ENCODE measurements at places on chromosomes 6 and 20. TPM values are rescaled to one million over a fixed set of nuclear protein-coding genes. Genes with fewer than 3 reads are reported as not detected.

POFUT1 gene
- 42.4 TPM for total RNA-seq

CMTR1 gene
- total RNA-seq = 39.1 TPM

TMEM151B gene
- not detected for total RNA-seq

DNA sequence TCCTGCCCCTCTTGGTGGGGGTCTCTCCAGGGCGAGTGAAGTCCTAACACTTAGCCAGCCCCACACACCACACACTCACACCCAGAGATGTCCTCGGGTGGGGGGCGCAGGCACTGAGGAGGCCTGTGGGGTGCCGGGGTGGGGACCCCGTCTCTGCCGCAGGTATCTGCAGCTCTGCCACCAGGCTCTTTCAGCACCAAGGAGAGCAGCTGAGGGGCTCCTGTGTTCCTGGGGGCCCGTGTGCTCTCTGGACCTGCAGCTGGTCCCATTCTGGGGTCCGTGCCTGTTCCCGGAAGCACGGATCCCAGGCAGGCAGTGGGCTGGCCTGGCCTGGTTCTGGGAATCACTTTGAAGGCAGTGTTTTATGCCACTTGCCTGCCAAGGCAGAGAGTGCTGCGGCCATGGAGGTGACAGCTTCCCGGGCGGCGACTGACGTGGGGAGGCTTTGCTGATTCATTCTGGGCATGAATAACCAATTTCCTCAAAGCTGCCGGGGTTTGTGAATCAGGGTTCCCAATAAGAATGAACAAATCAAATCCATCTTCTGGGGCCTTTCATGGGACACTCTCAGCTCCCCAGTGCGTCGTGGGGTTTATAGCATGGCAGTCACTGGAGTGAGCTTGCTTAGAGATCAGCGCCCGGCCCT, 54.4 kb upstream of the SLCO4A1 start:
- no peak for DNase-seq

DNA sequence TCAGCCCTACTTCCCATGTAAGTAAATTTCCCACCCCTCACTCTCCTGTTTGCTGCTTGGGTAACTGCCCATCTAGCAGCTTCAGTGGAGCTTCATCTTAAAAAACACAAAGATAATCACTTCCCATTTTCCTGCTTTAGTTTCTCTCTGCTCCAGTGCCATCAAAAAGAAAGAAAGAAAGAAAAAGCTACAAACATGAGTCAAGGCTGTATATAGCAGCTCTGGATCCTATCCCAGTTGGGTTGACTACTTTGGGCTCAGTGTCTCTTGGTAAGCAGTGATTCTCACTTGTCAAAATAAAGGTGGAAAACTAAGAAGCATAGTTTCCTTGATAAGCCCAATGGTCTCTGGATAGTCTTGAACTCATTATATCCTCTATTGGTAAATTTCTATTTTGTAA, 48.7 kb upstream of the SRPK1 start:
- DNase-seq = no peak

DNA sequence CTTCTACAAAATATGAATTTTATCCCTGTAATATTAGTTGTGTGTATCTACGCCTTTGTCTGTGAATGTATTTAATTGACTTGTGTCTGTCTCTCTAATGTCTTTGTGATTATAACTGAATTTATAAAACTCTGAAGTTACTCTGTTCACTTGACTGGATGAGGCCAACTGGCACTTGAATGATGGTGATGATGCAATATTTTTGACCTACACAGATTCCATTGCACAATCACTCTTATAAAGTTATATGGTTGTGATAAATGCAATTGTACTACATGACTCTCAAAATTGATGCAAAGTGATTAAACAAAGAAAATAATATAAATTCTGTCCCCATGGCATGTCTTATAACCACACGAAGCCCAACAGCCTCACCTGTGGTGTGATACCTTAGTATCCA, 287.3 kb upstream of the PLN start:
- no peak for DNase-seq

DNA sequence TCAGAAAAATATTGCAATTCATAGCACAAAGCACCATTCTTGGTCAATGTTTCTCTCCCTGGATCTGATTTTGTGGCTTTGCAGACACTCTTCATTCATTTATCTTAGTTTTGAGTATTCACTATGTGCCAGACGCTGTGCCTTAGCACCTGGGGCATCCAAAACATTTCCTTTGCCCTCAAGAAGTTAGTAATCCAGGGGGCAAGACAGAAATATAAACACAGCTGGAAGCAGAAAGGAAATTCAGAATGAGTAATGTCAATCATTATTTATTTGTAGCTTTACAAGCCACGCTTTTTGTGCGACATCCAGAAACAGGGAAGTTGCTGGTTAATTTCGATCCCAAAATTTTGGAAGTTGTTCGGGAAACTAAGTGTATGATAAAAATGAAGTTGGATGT, 71.4 kb downstream of the DNAH8 start:
- DNase-seq = no peak

- peak; percentile 53 for DNase-seq
Measured at GRCh38 chr20:51220293-51220706, 197.4 kb upstream of the KCNG1 start.

DNA sequence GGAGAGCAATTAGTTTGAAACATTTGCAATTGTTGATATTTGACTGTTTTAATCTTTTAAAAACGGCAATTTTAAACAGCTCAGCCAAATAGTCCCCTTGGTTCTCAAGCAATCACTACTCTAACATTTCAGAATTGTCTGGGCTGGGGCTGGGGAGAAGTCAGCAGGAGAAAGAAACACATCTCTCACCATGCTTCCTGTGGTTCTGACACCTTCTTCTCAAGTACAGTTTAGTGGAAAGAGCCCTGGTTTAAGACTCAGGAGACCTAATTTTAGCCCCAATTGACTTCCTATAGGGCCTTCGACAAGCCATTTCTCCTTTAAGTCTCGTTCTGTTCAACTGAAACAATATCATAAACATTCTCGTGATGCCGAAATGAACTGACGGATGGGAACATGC, 168.4 kb upstream of the CDYL start:
- no peak for DNase-seq

GRCh38 chr6:153131037-153131981, at the start of gene RGS17:
RGS17 (minus strand) TSS chr6:153131282; CDS start chr6:153044018, 87,264 bp downstream.
- DNase-seq = peak; percentile 26

DNA sequence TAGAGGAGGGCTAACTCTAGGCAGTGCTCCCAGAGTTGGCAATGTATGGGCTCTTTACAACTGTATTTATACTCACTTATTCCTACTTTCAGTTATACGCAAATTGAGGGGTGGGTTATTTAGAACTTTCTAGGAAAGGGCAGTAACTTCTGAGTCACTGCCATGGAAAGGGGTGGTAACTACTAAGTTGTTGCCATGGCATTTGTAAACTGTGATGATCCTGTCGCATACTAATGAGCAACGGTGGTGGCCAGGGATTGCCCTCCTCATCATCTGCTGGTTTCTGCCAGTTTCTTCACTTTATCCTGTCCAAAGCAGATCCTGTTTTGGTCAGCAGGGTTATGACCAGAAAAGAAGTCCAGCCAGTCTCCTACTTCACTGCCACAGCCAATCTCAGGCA, 95.5 kb upstream of the PTPRT start:
- no peak for DNase-seq

- DNase-seq = peak; percentile 86
Measured at GRCh38 chr6:12008366-12009179, 3.5 kb upstream of the HIVEP1 start.

GRCh38 chr20:15842872-15843271, 730.4 kb downstream of the KIF16B start:
- DNase-seq = no peak

DNA sequence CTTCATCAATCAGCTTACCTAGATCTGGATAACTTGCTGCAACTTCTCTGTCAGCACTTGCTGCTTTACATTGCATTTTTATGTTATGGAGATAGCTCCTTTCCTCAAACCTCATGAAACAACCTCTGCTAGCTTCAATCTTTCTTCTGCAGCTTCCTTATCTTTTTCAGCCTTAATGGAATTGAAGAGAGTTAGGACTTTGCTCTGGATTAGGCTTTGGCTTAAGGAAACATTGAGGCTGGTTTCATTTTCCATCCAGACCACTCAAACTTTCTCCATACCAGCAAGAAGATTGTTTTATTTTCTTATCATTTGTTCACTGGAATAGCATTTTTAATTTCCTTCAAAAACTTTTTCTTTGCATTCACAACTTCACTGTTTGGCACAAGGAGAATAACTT, 48.8 kb upstream of the PAK5 start:
- DNase-seq = no peak

DNA sequence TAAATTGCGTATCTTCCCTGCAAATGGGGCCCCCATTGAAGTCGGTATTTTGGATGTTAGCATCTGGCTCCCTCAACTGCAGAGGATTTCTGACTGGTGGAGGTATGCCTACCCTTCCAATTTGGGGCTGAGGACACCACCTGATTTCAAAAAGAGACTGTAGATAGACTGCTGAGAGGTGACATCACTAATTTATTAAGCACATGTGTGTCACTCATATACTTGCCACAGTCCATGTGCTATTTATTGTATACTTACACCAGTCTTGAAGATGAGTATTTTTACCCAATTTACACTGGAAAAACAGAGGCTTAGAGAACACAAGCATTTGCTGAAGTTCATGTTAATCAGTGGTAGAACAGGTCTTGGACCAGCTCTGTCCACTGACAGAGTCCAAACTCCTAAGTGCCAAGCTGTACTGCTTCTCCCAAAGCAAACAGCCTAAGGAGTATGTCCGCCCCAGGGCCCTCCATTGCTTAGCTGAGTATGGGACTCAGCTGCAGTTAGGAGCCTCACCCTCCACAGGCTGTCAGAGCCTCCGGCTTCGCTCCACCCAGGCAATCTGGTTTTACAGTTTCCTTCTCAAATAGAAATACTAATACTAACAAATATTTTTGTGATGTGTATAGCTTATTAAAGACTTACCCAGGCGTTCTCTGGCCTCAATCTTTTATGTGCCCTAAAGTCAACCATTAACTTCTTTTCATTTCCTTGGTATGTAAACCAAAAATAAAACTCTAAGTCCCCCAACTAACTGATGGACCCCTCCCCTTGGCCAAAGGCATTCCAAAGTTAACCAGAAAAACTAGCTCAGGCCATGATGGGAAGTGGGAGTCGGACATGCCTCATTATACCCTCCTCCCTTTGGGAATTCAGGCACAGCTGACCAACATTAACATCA, 17.5 kb downstream of the RIN2 start:
- DNase-seq = peak; percentile 28

DNA sequence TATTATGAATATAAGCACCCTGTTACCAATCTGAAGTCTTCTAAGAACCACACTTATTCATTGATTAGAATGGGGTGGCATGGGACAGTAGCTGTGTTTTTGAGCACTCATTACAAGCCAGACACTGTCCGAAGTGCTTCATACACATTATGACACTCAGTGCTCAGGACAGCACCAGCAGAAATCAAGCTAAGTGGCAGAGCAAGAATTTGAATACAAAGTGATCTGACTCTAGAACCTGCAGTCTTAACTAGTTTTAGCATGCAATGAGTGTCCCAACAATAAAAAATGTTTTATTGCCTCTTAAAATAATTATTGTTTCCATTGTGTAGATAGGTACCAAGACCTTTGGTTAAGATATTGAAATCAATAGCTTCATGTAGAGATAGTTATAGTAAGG, 39.1 kb upstream of the GLP1R start:
- DNase-seq = no peak

DNA sequence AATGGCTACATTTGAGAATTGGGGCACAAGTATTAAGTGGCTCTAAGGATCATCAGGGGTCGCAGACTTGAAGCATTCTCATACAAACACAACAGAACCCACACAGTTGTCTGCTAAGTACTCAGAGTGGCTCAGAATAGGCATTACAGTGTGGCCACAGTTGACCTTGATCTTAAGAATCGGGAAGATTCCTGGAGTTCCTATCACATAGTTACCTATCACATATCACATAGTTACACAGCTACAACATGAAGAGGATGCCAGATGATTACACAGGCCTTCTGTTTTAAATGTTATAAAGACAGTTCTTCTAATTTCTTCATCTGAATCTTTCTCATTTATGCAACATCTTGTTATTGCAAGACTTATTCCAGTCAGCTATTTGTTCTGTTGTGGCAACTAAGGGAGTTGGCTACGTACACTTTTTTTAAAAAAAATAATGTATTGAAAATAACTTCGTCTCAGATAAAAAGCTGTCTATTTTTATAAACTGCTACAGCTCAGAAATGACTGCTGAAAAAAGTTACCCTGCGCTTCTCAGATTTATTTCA, 129.0 kb downstream of the REV3L start:
- no peak for DNase-seq

GRCh38 chr6:83198486-83199172, 5.5 kb downstream of the RWDD2A start:
- DNase-seq = no peak

- DNase-seq = peak; percentile 6
Measured at GRCh38 chr6:124888581-124889371, 73.5 kb upstream of the RNF217 start.

- no peak for DNase-seq
Measured at GRCh38 chr6:36999061-36999750, 6.2 kb upstream of the FGD2 start.

All from SJSA1 (cell line).